ENCODE measurements at places on chromosomes 7 and 10.

GRCh38 chr10:27068217-27068891 is 31.9 kb downstream of the ANKRD26 start:
- DNase-seq: no peak

DNA sequence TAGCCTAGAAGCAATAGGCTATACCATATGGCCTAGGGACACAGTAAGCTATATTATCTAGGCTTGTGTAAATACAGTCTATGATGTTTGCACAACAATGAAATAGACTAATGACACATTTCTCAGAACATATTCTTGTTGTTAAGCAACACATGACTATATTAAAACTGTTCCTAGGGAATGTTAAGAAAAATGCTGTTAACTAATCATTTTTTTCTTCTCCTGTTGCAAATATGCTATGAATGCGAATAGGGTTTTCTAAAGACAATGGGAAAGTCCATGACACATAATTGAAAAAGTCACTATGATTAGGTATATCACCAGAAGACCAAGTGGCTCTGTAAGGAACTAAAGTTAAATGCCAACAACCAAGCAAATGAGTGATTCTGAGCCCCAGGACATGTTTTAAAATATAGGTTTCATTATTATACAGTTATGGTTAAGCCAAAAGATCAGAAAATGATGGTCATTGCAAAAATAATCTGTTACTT is 454.0 kb upstream of the SORCS1 start:
- no peak for DNase-seq

DNA sequence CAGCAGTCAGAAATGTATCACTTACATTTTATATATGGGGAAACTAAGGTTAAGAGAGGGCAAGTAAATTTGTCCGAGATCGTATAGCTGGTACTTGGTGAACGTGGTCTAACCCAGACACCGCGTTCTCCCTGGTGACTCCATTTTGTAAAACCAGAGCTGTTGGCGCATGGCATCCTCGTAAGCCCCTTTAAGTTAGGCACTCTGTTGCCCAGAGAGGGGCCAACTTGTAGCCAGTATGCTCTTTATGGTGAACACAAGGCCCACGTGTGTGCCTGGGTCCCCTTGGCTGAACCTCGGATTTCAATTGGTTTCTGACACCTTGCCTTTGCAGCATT is 39.7 kb upstream of the ZNF518A start:
- no peak for DNase-seq

GRCh38 chr7:120724955-120725354 is 133.0 kb downstream of the TSPAN12 start:
- no peak for DNase-seq

All from BJ (cell line).